ENCODE measurements at places on chromosomes 7 and 10. TPM values are rescaled to one million over a fixed set of nuclear protein-coding genes. Genes with fewer than 3 reads are reported as not detected.

GRCh38 chr10:17116193-17116592 is 13.4 kb downstream of the CUBN start:
- no peak for DNase-seq

GRCh38 chr7:19377611-19378344 is 232.6 kb upstream of the FERD3L start:
- DNase-seq: no peak

The SKIDA1 gene
- total RNA-seq: 2.0 TPM

DNA sequence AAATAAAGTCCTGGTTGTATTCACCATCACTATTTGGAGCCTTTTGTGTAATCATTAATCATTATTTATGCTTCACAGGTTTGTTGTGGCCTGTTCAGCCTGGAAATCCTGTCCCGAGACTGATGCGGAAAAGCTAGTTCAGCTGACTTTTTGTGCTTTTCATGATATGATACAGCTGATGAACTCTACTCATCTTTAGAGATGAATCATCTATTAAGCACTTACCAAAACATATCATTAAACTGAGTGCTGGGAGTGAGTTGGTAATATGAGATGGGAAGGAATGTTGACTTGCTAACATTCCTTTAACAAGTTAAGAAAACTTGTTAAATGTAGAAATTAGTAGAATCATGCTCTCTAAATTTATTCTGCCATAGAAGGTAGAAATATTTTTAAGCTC is 53.0 kb downstream of the CROT start:
- no peak for DNase-seq

The GNGT1 gene
- not detected for total RNA-seq

The FGFR2 gene
- 9.4 TPM for total RNA-seq

The GPER1 gene
- total RNA-seq: 12.4 TPM

The PRKRIP1 gene
- total RNA-seq: 62.1 TPM

DNA sequence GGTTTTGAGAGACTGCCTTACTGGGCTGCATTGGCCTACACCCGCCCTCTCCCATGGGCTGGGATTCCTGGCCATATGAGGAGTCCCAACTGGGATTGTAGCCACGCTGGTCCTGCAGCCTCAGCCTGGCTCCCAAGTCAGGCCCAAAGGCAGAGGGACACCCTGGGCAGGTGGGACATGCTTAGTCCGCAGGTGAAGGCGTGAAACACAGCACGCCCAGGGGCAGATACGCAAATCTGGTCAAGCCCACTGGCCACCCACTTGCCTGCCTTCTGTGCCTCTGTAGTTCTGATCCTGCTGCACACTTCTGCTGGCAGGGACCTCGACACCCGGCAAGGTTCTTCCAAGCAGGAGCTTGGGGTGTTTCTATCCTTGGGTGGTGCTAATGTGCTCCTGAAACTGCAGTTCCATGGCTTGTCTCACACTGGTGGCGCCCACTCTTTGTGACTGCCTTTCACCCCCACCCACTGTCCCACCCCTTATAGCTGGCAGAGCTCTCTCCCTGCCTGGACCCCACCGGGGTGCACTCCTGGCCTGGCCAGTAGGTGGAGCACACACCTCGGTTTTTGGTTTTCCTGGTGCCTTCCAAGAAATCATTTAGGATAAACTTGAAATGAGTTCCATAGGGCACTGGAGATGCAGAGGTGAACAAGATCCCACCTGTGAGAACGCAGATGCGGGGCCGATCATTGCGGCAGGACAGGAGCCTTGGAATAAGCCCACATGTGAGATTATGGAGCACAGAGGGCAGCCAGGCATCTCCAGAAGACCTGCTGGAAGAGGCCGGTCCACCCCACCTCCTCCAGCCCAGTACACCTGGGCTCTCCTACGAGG is 47.9 kb downstream of the MKI67 start:
- DNase-seq: no peak

GRCh38 chr10:49606981-49607535 is 3.1 kb upstream of the SLC18A3 start:
- DNase-seq: no peak

DNA sequence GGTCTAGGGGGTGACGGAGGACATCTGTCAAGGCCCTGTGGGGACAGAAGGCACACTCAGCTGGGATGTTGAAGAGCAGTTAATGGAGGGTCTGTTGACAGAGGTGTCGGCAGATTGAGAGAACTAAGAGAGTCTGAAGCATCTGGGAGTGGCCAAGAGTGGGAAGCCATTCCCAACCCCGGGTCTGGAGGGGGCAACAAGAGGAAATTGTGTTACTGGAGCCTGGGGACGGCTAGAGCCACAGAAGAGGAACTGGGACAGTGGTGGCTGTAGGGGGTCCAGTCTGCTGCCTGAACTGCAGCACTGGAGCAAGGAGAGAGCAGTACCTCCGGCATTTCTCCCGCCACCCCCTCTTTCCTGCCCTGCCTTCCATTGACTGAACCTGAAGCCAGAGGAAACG is 136.6 kb downstream of the CHN2 start:
- no peak for DNase-seq

DNA sequence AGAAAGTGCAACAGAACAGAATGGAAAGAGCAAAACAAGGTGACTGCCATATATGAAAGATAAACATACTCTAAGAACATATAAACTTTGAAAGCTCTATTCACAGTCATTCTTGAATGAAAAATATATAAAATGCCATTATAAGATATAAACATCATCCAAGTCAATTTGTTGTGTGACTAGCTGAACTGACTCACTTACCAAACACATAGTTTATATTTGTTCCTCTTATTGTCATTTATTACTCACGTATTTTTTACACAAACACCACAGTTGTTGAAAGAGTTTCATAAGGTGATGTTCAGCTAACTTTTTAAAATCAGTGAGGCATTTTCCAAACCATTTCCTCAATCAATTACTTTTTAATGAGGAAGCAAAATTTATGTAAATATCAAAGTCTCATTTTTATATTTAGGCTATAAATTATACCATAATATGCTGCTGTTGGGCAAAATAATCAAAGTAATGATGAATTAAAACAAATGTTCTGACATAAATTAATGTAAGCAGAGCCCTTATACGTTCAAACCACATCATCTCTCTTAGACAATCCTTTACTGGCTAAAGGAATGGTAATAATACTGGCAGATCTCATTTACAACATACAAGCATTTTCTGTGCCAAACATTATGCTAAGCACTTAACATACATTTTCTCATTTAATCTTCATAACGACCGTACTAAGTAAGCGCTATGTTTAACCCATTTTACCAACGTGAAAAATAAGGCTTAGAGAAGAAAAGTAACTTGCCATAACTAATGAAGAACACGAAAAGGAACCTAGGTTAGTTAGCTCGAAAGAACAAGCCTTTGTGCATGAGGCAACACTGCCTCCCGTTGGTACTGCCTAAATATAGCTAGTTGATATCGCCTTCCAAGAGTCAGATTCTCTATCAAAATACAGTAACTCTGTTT is 7.3 kb downstream of the LRRN3 start:
- no peak for DNase-seq

GRCh38 chr7:36600869-36601530 is 123.3 kb downstream of the AOAH start:
- no peak for DNase-seq

DNA sequence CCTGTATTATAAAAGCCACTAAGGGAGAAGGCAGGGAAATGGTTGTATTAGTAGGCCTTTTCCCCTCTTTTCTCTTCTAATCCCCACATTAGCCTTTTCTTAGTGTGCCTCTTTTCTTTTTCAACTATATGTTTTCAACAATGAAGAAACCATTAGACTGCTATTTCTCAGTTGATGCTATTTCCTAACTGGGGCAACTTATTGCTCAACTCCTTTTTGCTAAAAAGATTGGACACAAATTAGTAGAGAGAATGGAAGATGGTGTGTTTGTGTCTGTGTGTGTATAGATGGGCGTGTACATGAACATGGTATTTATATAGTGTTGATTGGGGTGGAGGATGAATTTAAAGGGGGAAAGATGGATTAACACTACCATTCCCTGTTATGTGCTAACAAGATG is 28.4 kb downstream of the TBC1D12 start:
- no peak for DNase-seq

The BUD23 gene
- total RNA-seq: 22.5 TPM

DNA sequence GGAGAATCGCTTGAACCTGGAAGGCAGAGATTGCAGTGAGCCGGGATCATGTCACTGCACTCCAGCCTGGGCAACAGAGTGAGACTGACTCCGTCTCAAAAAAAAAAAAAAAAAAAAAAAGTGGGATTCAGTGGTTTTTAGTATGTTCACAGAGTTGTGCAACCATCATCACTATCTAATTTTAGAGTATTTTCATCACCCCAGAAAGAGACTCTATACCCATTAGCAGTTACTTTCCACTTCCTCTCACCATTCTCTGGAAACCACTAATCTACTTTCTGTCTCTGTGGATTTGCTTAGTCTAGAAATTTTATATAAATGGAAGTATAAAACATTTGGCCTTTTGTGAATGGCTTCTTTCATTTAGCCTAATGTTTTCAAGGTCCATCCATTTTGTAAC is 113.4 kb downstream of the ST7 start:
- no peak for DNase-seq

DNA sequence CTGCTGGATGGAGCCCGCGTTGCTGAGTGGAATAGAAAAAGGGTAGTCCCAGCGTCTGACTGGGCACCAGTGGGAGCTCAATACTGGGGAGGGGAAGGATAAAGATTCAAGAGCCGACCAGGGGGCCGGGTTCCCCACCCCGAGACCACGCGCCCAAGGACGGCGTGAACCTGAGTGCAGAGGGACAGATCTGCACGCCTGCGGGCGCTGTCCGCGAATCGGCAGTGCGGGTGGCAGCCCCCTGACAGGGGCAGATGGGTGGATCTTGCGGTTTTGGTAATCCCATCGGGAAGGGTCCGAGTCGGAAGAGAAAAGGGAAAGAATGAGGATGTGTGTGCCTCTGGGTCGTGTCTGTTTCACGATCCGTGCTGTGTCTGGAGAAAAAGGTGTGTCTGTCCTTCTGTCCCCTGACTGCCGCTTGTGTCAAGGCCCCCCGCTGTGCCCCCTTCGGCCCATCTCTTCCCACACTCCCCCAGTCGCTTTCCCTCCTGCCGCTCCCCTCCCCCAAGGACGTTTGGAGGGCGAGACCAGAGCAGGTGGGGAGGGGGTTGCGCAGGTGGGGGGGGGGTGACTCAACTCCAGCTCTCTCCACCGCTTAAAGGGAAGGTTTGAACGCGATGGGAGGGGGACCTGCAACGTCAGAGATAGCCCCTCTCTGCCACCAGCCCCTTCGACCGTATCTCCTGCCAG is 734 bp upstream of the VGF start:
- no peak for DNase-seq

GRCh38 chr7:99357701-99358490 is 16.6 kb upstream of the ARPC1B start:
- peak; percentile 18 for DNase-seq

The HPS1 gene
- 101 TPM for total RNA-seq

The TMEM176B gene
- 83.1 TPM for total RNA-seq

GRCh38 chr10:89475591-89475998 is 59.8 kb downstream of the SLC16A12 start:
- DNase-seq: no peak

The CASP7 gene
- total RNA-seq: 16.7 TPM

- DNase-seq: no peak
Observed at GRCh38 chr10:13445656-13446400, 83.0 kb downstream of the BEND7 start.
